ENCODE measurements at places on chromosomes 6 and 20. TPM values are rescaled to one million over a fixed set of nuclear protein-coding genes. Genes with fewer than 3 reads are reported as not detected.

NFATC2 gene
- total RNA-seq: 38.3 TPM

SMOC2 gene
- not detected for total RNA-seq

SNAP25 gene
- not detected for total RNA-seq

- no peak for DNase-seq
These were observed 15.1 kb upstream of the TBPL1 start for GRCh38 chr6:133937909-133938308.

HTR1E gene
- not detected for total RNA-seq

All from activated CD8-positive, alpha-beta T cell treated with anti-CD3 and anti-CD28 coated beads for 36 hours (primary cell).